ENCODE measurements at places on chromosomes 12 and 14. TPM values are rescaled to one million over a fixed set of nuclear protein-coding genes. Genes with fewer than 3 reads are reported as not detected.

GRCh38 chr12:107331912-107332311 lies 238.6 kb upstream of the CRY1 start:
- no peak overlapping the region for H3K4me3 ChIP-seq
- no peak overlapping the region for H3K27ac ChIP-seq
- DNase-seq, result no peak
- no peaks in the 10 kb centered on the region for H3K36me3 ChIP-seq

DNA sequence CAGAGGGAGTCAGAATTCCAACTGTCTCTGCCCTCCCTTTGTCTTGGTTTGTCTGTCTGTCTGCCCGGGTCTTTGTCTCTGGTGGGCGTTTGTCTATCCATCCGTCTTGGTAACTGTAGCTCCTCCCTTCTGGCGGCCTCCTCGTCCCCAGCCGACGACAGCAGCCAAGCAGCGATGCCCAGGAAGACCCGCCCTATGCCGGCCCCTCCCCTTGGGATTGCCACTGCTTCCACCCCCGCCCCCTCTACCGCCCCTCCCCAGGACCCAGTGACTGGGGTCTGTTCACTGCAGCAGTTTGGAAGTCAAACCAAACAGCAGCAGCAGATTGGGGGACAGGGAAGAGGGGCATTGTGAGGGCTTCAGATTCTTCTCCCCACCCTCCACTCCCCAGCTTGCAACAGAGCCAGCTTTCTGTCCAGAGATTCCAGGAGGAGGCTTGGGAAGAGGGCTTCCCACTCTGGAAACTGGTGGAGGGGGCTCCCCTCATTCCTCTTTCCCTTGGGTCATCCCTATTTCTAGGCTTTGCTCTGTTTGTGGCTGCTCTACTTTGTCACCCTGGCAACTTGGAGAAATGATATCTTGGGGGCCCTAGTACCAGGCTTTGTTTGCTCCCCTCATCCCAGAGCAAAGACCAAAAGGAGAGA lies 2.4 kb upstream of the RARG start:
- H3K27me3 ChIP-seq, result no peaks in the 10 kb centered on the region
- no peaks in the 10 kb centered on the region for H3K36me3 ChIP-seq
- H3K4me1 ChIP-seq, result peaks cover 47% of the 10 kb centered on the region
- no peak overlapping the region for H3K27ac ChIP-seq
- no peak overlapping the region for H3K4me3 ChIP-seq

DNA sequence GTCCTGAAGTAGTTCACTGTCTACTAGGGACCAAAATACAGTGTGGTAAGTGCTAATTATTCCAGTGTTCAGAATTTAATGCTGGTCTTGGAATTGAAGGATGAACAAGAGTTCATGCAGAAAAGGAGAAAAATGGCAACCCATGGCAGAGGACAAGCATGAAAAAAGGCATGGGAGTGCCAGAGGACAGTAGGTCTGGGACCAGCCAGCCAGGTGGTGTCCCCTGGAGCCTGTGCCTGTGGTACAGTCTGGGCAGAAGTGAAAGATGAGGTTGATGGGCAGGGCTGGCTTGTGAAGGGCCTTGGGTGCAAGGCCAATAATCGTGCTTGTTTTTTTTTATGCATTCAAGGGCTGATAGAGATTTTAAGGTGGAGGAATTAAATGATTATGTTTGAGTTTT lies 21.0 kb downstream of the C12orf75 start:
- H3K27me3 ChIP-seq, result no peaks in the 10 kb centered on the region
- no peak overlapping the region for H3K4me3 ChIP-seq
- H3K27ac ChIP-seq, result no peak overlapping the region

- no peak overlapping the region for H3K4me3 ChIP-seq
- no peak for DNase-seq
- H3K27me3 ChIP-seq, result no peaks in the 10 kb centered on the region
- no peaks in the 10 kb centered on the region for H3K36me3 ChIP-seq
- no peaks in the 10 kb centered on the region for H3K4me1 ChIP-seq
Observed at GRCh38 chr12:19757317-19757877, 318.1 kb downstream of the AEBP2 start.

- no peaks in the 10 kb centered on the region for H3K27me3 ChIP-seq
- no peak for DNase-seq
- H3K36me3 ChIP-seq, result no peaks in the 10 kb centered on the region
- no peak overlapping the region for H3K4me3 ChIP-seq
- no peak overlapping the region for H3K27ac ChIP-seq
- no peaks in the 10 kb centered on the region for H3K4me1 ChIP-seq
Observed at GRCh38 chr12:126087692-126088091, 1022.5 kb downstream of the AACS start.

GRCh38 chr14:97061198-97061597 lies 264.0 kb downstream of the VRK1 start:
- H3K27me3 ChIP-seq, result no peaks in the 10 kb centered on the region
- no peaks in the 10 kb centered on the region for H3K4me1 ChIP-seq
- no peak overlapping the region for H3K4me3 ChIP-seq
- no peaks in the 10 kb centered on the region for H3K36me3 ChIP-seq
- DNase-seq, result no peak
- no peak overlapping the region for H3K27ac ChIP-seq

DNA sequence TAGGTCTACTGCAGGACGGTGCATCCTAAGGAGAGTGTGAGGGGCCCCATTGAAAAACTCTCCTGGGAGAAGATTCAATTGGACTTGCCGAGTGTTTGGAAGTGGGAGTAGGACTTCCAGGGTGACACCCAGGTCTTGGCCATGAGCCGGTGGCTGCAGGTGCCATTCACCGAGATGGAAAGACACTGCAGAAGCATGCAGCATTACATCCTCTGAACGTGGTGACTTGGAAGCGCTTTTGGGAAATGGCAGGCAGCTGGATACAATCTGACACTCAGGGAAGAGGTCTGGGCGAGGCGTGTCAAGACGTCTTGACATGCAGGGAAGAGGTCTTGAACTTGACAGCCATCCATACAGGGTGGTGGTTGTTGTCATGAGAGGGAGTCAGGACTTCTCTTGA lies 126.9 kb downstream of the PAPOLA start:
- no peak overlapping the region for H3K27ac ChIP-seq
- H3K4me1 ChIP-seq, result no peaks in the 10 kb centered on the region
- H3K27me3 ChIP-seq, result no peaks in the 10 kb centered on the region
- H3K4me3 ChIP-seq, result no peak overlapping the region
- H3K36me3 ChIP-seq, result no peaks in the 10 kb centered on the region
- no peak for DNase-seq

DNA sequence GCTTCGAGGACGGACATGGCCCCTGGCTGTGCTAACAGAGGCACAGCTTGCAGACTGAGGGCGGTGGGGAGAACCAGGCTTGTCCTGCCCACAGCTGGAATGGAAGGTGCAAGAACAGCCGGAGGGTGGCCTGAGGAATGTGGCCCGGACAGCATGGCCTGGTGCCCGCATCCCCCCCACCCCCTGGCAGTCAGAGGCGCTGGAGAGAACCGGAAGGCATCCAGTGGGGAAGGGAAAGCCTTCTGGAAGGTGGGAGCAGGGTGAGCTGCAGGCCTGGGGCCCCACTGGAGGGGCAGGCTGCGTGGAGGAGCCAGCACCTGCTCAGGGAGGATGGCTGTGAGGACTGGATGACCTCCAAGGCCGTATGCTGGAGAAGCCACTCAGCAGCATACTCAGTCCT lies 8.1 kb upstream of the CYP46A1 start:
- H3K4me3 ChIP-seq, result no peak overlapping the region
- H3K36me3 ChIP-seq, result no peaks in the 10 kb centered on the region
- no peaks in the 10 kb centered on the region for H3K27me3 ChIP-seq
- no peak for DNase-seq

- H3K27me3 ChIP-seq, result no peaks in the 10 kb centered on the region
- peaks cover 48% of the 10 kb centered on the region for H3K4me1 ChIP-seq
- H3K36me3 ChIP-seq, result peaks cover 25% of the 10 kb centered on the region
- H3K4me3 ChIP-seq, result peak overlapping the region; percentile 90
- peak overlapping the region; percentile 99 for H3K27ac ChIP-seq
Observed at GRCh38 chr12:53051058-53051880, 1.4 kb downstream of the TNS2 start.

- H3K27me3 ChIP-seq, result no peaks in the 10 kb centered on the region
- no peaks in the 10 kb centered on the region for H3K36me3 ChIP-seq
- H3K4me3 ChIP-seq, result peak overlapping the region; percentile 29
- no peak for DNase-seq
Observed at GRCh38 chr14:62662811-62663455, 382.3 kb downstream of the KCNH5 start.

DNA sequence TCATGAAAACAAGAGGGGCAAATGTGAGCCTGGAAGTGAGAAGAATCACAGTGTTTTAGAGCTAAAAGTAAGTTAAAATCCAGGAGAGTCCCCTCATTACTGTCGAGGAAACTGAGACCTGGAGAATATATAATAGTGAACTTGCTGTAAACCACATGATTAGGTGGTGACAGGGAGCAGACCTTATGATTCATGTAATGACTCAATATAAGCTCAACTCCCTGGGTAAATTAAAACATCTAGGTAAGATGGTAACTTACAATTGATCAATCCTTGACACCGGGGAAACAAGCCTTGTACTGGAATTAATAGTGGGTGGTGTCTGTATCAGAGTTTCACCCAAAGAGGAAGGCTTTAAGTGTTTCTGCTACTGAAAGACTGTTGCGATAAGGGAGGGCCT lies 269.3 kb downstream of the SNAPC1 start:
- H3K4me1 ChIP-seq, result no peaks in the 10 kb centered on the region
- H3K36me3 ChIP-seq, result no peaks in the 10 kb centered on the region
- DNase-seq, result no peak
- no peak overlapping the region for H3K27ac ChIP-seq
- no peaks in the 10 kb centered on the region for H3K27me3 ChIP-seq

- no peaks in the 10 kb centered on the region for H3K4me1 ChIP-seq
- H3K27ac ChIP-seq, result no peak overlapping the region
- H3K4me3 ChIP-seq, result no peak overlapping the region
- no peaks in the 10 kb centered on the region for H3K36me3 ChIP-seq
Observed at GRCh38 chr12:103884316-103884715, 43.3 kb upstream of the NT5DC3 start.

DNA sequence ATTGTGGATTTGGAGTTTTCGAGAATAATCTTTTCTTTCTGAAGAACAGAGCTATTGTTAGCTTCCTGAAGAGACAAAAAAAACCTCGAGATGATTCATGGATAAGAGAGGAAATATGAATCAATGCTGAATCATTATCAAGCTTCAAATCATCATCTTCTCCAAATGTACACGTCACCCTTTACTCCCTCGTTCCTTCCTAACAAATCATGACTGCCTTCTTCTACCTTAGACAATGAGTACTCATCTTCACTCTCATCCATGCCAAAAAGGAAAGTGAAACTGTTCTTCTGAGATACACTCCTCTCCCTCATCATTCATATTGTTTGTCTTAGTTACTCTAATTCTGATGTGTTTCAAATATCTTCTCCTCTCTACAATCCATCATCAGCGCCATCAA lies 1115.8 kb upstream of the ATXN7L3B start:
- DNase-seq, result no peak
- H3K27ac ChIP-seq, result no peak overlapping the region

The PPM1H gene
- total RNA-seq, result 8.2 TPM

The CDKN3 gene
- not detected for total RNA-seq

The KCNH3 gene
- 2.4 TPM for total RNA-seq

The HOXC13 gene
- total RNA-seq, result not detected

DNA sequence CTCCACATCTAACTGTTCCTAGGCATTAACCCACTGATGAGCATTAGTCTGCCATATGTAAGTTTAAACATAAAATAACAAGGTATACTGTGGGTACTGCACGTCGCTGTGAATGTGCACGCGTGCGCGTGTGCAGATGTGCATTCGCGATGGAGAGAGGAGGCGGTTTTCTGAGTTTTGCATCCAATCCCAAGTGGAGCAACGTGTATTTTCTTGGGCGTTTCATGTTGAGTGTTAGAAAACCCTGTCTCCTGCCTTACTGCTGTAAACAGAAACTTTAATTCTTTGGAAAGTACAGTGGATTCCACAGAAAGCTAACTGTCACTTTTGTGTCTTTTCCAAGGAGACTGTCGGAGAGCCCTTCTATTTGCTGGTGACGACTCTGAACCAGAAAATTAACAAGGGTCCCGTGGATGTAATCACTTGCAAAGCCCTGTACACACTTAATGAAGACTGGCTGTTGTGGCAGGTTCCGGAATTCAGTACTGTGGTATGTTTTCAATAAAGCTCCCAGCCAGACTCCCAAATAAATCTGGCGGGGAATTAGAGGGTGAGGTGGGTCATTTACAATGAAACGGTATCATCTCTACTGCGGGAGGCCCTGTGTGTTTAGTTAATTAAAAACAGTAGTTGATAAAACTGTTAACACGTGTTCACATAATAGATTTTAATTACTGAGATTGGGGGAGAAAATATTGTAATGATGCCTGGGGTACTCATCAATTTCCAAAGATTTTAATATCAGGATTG lies 116.5 kb downstream of the PLXNC1 start:
- no peaks in the 10 kb centered on the region for H3K36me3 ChIP-seq
- H3K27ac ChIP-seq, result peak overlapping the region; percentile 50
- DNase-seq, result no peak
- H3K4me3 ChIP-seq, result no peak overlapping the region
- H3K27me3 ChIP-seq, result no peaks in the 10 kb centered on the region

GRCh38 chr14:32028599-32028998 lies 48.5 kb upstream of the ARHGAP5 start:
- H3K4me1 ChIP-seq, result no peaks in the 10 kb centered on the region
- DNase-seq, result no peak
- H3K27me3 ChIP-seq, result no peaks in the 10 kb centered on the region
- H3K36me3 ChIP-seq, result no peaks in the 10 kb centered on the region
- H3K27ac ChIP-seq, result no peak overlapping the region

The LRRC43 gene
- 13.6 TPM for total RNA-seq

The PPP1R1A gene
- total RNA-seq, result 0.30 TPM

The KLRC2 gene
- 9.7 TPM for total RNA-seq

DNA sequence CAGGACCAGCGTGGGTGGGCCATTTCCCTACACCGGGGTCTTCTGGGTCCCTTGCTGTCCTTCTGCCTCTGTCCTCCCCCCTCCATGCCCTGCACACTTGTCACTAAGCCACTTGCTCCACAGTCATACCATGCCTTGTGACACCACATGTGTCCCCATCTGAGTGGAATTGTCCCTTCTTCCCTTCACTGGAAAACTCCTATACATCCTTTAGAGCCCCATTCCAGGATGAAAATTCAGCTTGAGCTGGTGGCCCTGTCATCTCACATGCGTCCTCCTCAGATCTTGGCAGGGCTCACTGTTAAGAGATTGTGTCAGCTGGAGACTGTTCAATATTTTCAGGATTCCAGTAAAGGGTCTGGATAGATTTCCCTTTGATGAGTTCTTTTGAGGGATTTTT lies 87.4 kb downstream of the DNAH10 start:
- H3K4me3 ChIP-seq, result no peak overlapping the region
- no peaks in the 10 kb centered on the region for H3K27me3 ChIP-seq
- no peak for DNase-seq
- no peak overlapping the region for H3K27ac ChIP-seq
- H3K4me1 ChIP-seq, result no peaks in the 10 kb centered on the region

- no peaks in the 10 kb centered on the region for H3K27me3 ChIP-seq
- H3K27ac ChIP-seq, result no peak overlapping the region
- H3K36me3 ChIP-seq, result no peaks in the 10 kb centered on the region
- peaks cover 31% of the 10 kb centered on the region for H3K4me1 ChIP-seq
- no peak for DNase-seq
Observed at GRCh38 chr14:64990296-64990695, 3.6 kb downstream of the FNTB start.

The CCDC91 gene
- total RNA-seq, result 30.7 TPM

All from upper lobe of left lung (tissue), 6 donors.